ENCODE measurements at places on chromosomes 2 and 18. TPM values are rescaled to one million over a fixed set of nuclear protein-coding genes. Genes with fewer than 3 reads are reported as not detected.

IL36RN gene
- total RNA-seq: not detected

DNA sequence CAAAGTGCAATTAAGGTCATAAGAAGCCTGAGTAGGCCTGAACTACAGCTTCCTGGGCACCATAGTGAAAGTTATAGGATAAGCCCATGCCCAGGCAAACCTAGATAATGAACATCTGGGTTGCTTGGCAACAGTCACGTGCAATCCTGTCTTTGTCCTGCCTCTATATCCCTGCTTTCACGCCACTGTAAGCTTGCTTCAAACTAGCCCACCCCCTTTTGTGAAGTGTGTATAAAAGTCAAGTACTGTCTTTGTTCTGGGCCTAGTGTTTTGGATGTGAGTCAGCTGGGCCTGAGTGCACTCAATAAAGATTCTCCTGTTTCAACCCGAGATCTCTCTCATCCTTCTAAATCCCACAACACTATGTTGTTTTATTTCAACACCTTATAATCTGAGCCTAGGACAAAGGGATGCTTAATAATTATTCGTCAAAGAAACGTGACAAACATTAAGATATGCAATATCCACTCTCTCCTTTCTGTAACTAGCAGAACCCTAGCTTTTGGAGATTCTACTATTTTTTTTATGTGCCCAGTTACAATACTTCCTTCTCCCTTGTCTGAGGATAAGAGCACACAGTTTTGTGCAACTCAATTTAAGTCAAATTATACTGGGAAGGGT, 927.8 kb downstream of the SUCLG1 start:
- DNase-seq: no peak

DNA sequence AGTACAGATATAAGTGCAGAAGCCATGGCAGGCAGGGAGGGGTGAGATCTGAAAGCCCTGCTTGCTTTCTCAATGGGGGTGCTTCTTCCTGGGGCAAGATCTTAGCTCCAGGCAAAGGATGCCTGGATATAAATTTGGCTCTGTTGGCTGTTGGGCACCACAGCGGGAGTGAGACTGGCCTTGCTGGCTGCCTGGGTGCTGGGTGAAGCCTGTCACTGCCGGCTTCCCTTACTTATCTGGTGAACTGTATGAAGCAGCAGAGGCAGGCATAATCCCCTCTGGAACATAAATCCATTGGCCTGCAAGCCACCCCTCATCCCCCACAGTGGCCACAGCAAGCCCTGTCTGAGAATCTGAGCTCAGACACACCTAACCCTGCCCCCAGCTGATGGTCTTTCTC, 27.4 kb upstream of the SP140L start:
- no peak for DNase-seq

- DNase-seq: no peak
Observed at GRCh38 chr18:70991577-70991976, 702.7 kb downstream of the SOCS6 start.
